Fibroblast of skin of left quadriceps (primary cell): ENCODE measurements at places on chromosomes 4 and X.

GRCh38 chr4:80423553-80424224, 88.2 kb downstream of the CFAP299 start:
- DNase-seq: no peak

DNA sequence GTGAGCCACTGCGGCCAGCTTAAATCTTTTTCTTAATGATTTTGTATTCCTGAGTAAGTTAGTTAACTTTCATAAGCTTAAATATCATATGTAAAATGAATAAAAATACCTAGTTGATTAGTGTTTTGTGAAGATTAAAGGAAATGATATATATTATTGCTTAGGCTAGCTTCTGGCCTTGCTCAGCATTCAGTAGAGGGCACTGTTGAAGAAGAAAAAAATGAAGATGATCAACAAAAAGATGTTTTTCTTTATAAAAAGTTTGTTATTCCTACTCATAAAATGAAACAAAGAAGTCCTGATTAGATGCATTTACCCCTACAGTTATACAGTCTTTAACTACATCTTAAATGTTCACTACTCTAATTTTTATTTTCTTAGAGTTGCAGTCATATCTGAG, 797.7 kb downstream of the RAPGEF2 start:
- DNase-seq: no peak

- DNase-seq: no peak
Observed at GRCh38 chr4:41429280-41429669, 108.7 kb upstream of the LIMCH1 start.

DNA sequence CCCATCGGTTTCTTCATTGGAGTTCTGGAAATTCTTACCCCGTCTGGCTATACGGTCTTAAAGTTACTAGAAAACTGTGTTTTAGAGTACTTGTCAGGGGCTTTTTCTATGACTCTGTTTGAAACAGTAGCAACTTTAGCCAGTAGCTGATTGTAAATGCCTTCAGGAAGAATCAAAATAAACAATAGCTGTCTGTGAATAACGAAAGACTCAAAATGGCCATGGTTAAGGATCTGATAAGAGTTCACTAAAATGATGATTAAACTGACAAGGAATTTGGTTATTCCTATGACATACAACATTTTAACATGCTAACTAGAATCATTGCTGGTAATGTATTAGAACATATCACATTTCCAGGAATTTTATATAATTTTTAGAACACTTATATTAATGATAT, 191.0 kb downstream of the EVC2 start:
- no peak for DNase-seq
